ENCODE measurements at places on chromosomes 7 and 10. TPM values are rescaled to one million over a fixed set of nuclear protein-coding genes. Genes with fewer than 3 reads are reported as not detected.
A peak's percentile ranks its signal among the peaks of the same experiment; 100 is the strongest.

ERVW-1 gene
- total RNA-seq, result not detected

GIMAP5 gene
- total RNA-seq, result not detected

DNA sequence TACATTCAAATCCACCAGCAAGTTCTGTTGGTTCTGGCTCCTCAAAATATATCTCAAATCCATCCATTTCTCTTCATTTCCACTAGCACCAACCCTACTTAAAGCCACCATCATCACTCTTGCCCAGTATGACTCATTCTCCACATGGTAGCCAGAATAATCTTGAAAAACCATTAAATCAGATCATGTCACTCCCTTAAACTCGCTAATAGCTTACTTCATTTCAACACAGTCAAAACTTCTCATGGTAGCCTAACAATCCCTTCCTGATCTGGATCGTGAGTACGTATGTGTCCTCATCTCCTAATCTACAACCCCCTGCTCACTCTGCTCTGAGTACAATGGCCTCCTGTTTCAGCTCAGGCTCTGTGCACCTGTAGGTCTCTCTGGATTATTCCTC lies 8.7 kb downstream of the EPC1 start:
- no peak overlapping the region for H3K27ac ChIP-seq
- H3K36me3 ChIP-seq, result peaks cover 22% of the 10 kb centered on the region
- no peaks in the 10 kb centered on the region for H3K27me3 ChIP-seq
- H3K4me3 ChIP-seq, result no peak overlapping the region

- H3K27me3 ChIP-seq, result no peaks in the 10 kb centered on the region
- peak; percentile 11 for DNase-seq
- H3K4me1 ChIP-seq, result no peaks in the 10 kb centered on the region
- H3K4me3 ChIP-seq, result no peak overlapping the region
Observed at GRCh38 chr10:125868372-125868975, 12.6 kb downstream of the DHX32 start.

DNA sequence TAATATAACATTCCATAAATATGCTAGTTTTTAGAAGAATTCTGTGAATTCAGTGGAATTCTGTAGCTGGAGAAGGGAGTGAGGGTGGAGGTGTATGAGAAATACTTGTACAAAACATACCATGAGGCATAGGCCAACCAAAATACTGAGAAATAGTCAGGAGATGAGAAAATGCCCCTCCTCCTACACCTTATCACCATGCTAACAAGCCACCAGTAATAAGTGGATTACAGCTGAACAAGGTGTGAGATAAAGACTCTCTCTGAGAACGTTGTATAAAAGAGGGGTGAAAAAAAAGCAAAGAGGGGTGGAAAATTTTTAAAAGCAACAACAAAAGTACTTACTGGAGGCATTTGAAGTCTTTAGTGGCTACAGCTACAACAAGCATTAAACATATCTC lies 90.4 kb upstream of the IGFBP3 start:
- H3K4me3 ChIP-seq, result no peak overlapping the region
- no peaks in the 10 kb centered on the region for H3K4me1 ChIP-seq
- DNase-seq, result no peak
- no peaks in the 10 kb centered on the region for H3K36me3 ChIP-seq
- H3K27me3 ChIP-seq, result no peaks in the 10 kb centered on the region

TUBB8 gene
- total RNA-seq, result 0.28 TPM

DNA sequence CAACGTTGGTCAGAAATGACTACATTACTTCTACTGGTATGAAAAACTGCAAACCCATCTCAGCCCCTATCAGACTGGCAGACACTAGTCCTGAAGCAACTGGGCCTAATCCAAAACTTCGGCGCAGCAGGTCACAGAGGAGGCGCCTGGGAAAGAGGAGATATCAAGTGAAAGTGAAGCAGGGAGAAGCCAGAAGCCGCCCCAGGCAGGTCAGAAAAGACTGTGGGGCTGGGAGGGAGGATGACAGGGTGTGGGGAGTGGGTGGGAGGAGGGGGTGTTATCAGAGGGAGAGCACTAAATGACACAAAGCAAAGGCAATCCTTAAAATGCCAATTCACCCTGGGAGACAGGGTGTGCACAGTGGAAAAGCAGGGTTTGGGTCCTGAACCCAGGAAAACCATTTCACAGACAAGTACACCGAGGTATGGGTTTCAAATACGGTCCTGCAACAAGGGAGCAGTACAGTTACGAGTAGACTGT lies 731 bp downstream of the CHCHD3 start:
- H3K4me1 ChIP-seq, result no peaks in the 10 kb centered on the region
- DNase-seq, result peak; percentile 6
- H3K27ac ChIP-seq, result peak overlapping the region; percentile 74
- H3K27me3 ChIP-seq, result no peaks in the 10 kb centered on the region
- H3K4me3 ChIP-seq, result peak overlapping the region; percentile 82

DNA sequence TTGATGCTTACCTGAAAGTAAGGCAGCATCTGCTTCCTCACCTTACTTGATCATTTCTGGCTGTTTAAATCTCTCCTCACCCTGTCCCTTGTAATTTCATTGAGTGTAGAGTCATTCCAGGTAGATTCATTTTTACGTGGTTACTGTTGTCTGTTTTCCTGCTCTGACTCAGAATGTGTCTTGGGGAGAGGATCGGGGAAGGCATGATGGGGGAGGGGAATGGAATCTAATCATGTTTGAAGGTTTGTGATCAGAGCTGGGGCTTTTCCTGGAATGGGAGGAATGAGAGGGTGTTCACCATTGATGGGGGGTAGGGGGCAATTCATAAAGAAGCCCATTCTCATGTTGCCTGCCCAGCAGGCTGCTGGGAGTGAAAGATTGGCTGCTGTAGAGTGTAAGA lies 18.7 kb downstream of the SEC24C start:
- peaks cover 89% of the 10 kb centered on the region for H3K36me3 ChIP-seq
- H3K27ac ChIP-seq, result no peak overlapping the region
- no peak for DNase-seq

- no peaks in the 10 kb centered on the region for H3K36me3 ChIP-seq
- H3K27me3 ChIP-seq, result no peaks in the 10 kb centered on the region
- H3K4me3 ChIP-seq, result no peak overlapping the region
- no peak overlapping the region for H3K27ac ChIP-seq
Observed at GRCh38 chr7:17745610-17746009, 194.7 kb downstream of the SNX13 start.

DNA sequence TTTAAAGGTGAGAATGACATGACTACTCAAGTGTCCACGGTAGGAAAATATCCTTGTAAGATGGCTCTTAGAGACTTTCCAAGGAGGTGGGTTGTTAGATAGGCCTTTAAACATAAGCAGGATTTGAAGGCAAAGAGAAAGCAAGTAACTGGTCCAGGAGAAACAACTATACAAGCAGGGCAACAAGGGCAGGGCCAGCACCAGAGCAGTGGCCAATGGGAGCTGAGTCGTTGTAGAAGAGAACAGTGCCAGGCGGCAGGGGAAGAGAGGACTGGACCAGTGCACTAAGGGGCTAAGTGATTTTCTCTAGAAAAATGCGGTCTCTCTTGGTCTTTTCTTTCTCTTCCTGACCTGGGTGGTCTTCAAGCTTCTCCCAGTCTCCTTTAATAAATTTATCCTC lies 94.9 kb downstream of the GLI3 start:
- peaks cover 9% of the 10 kb centered on the region for H3K4me1 ChIP-seq
- H3K4me3 ChIP-seq, result no peak overlapping the region
- H3K27ac ChIP-seq, result no peak overlapping the region
- DNase-seq, result no peak

GRCh38 chr7:54663186-54663585 lies 95.8 kb downstream of the SEC61G start:
- H3K4me3 ChIP-seq, result no peak overlapping the region
- H3K4me1 ChIP-seq, result no peaks in the 10 kb centered on the region
- no peak for DNase-seq
- H3K27me3 ChIP-seq, result peaks cover 12% of the 10 kb centered on the region
- H3K36me3 ChIP-seq, result no peaks in the 10 kb centered on the region

CARD11 gene
- total RNA-seq, result 0.50 TPM

DNA sequence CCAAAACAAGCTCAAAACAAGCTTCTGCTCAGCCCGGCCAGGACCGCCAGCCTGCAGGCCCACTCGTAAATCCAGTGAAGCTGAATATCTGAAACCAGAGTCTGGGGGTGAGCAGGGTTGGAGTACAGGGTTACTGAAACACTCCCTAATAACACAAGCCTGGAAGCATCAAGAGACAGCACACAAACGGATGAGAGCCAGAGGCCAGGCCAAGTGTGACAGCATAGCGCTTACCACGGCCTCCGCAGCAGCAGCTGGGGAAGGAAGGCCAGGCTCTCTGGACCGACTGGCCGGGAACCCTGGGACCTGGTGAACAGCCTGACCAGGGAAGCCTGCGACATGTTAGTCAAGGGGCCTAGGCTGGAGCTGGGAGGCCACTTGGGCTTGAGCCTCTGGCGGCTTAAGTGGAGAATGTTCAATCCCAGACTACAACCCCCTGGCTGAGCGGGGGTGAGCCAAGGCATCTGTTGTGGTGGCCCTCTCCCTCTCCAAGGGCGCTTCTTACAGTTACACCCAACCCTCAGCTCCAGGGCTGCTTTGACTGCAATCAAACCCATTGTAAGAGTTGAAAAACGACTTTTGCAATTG lies 21.7 kb upstream of the RNF32 start:
- H3K4me1 ChIP-seq, result no peaks in the 10 kb centered on the region
- H3K27me3 ChIP-seq, result peaks cover 4% of the 10 kb centered on the region
- no peak overlapping the region for H3K27ac ChIP-seq

SMO gene
- 14.3 TPM for total RNA-seq

DNA sequence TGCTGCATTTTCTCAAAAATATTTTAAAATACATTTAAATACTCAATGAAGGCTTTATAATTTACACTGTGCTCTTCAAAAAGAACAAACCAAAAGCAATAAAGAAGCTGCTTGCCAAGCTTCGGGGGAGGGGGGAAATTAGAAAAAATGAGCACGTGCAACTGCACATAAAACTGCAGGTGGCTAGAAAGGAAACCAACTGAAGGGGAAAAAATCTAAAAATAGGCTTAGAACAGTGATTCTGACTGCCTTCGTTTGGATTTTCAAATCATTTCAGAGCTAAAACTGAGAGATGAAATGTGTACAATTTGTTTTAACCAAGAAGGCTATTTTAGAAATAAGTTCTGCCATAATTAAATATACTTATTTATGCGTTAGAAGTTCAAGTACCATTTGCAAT lies 61.4 kb downstream of the ABI1 start:
- no peaks in the 10 kb centered on the region for H3K27me3 ChIP-seq
- H3K4me1 ChIP-seq, result no peaks in the 10 kb centered on the region
- H3K36me3 ChIP-seq, result no peaks in the 10 kb centered on the region
- no peak overlapping the region for H3K4me3 ChIP-seq
- H3K27ac ChIP-seq, result no peak overlapping the region

- no peaks in the 10 kb centered on the region for H3K27me3 ChIP-seq
- DNase-seq, result peak; percentile 77
- peak overlapping the region; percentile 97 for H3K27ac ChIP-seq
- H3K4me1 ChIP-seq, result peaks cover 65% of the 10 kb centered on the region
Observed at GRCh38 chr7:43647339-43647672, 64.4 kb downstream of the STK17A start.

GRCh38 chr7:6725003-6725402 lies 18.3 kb upstream of the ZNF12 start:
- H3K36me3 ChIP-seq, result peaks cover 4% of the 10 kb centered on the region
- peaks cover 5% of the 10 kb centered on the region for H3K4me1 ChIP-seq
- no peak for DNase-seq
- H3K27ac ChIP-seq, result no peak overlapping the region
- no peak overlapping the region for H3K4me3 ChIP-seq

TMEM178B gene
- not detected for total RNA-seq

SPDYE9 gene
- not detected for total RNA-seq
